NK-92 treated with Interleukin-12 subunit alpha and Interleukin-12 subunit beta, amount 100 ng/mL, for 24 hours (cell line): ENCODE measurements at places on chromosomes 13 and 19.

DNA sequence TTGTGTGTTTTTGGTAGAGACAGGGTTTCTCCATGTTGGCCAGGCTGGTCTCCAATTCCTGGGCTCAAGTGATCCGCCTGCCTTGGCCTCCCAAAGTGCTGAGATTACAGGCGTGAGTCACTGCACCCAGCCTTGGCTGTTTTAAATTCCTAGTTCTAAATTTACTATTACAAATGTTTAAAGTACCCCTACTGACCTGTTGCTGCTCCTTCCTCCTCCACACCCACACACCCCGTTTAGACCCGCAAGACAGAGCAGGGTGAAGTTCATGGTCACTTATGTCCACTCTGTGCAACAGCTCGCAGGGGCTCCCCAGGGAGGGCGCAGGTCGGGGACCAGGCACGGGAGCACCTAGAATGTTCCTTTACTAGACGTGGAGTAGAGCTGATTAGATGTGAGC is 28.7 kb downstream of the TMEM161A start:
- DNase-seq = no peak

DNA sequence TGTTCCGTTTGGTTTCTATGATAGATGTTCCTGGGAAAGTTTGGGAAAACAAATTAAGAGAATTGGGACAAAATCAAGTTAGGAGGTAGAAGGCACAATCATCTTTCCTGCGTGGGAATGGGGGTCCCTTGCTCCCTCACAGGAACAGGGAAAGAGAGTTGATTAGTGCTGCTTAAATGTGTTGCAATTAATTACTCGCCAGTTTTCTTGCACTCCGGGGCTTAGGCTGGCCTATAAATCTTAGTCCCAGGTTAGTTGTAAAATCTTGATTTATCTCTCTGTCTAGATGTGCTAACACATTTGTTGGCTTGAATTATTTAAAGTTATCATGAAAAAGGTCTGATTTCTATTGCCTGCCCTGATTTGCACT is 10.1 kb downstream of the B3GLCT start:
- DNase-seq = no peak

DNA sequence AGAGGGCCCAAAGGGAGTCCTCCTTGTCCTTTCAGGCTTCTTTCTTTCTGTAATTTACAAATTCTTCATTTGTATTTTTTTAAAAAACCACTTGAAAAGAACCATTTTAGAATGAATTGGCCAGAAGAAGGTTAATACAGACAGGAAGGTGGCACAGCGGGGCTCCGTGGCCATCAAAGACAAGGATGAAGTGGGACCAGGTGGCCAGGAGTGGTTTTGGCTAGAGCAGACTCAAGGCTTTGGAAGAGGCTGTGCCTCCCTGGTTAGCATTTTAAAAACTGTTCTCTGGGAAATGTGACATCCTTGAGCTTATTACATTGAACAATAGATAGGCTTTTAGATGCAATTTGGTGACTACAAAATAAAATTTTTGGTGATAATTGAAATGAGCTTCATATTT is 48.4 kb downstream of the ATP8A2 start:
- DNase-seq = no peak

DNA sequence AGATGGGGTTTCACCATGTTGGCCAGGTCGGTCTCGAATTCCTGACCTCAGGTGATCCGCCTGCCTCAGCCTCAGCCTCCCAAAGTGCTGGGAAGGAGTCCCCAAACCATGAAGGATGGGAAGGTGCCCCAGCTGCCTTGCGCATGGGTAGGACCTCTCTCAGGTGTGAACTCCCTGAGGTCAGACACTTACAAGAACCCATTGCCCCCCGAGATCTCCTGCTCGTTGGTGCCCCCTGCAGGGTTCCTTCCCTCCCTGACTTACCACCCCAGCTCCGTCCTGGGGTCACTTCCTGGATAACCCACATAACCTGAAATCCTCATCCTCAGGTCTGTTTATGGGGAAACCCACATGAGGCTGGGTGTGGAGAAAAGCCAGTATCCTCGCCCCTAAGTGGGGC is 41.7 kb downstream of the UNC13A start:
- DNase-seq = no peak

DNA sequence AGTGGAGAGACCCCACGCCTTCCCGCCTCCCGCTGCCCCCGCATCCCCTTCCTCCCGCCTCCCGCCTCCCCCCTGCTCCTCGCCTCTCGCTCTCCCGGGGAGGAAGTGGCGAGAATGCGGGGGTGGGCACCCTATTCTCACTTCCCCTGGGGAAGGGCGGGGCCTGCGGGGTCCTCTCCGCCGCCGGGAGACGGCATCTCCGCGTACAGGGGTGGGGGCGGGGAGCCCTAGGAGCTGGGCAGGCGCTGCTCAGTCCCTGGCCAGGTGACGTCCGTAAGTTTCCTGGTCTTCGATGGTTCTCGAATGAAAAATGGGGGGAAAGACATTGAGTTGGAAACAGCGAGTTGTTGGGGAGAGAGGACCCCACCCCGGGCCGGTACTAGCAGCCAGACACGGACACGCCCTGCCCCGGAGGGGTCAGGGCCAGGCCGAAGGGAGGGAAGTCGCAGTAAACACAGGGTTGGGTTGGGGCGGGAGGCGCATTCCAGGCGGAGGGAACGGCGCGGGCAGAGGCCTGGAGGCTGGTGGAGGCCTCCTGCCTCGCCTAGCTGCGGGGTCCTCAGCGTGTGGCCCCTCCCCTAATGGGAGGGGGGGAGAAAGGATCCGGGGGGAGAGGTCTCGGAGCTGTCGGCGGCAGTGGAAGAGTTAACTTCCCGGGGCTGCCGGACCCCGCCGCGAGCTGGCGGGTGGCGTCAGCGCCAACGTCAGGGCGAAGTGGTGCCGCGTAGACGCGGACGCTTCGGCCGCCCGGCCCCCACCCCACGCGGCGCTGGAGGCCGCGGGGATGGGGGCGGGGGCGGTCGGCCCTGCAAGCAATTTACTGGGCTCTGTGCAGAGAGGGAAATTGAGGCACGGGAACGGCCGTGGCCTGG is 10.4 kb upstream of the JUND start:
- DNase-seq = peak; percentile 84

DNA sequence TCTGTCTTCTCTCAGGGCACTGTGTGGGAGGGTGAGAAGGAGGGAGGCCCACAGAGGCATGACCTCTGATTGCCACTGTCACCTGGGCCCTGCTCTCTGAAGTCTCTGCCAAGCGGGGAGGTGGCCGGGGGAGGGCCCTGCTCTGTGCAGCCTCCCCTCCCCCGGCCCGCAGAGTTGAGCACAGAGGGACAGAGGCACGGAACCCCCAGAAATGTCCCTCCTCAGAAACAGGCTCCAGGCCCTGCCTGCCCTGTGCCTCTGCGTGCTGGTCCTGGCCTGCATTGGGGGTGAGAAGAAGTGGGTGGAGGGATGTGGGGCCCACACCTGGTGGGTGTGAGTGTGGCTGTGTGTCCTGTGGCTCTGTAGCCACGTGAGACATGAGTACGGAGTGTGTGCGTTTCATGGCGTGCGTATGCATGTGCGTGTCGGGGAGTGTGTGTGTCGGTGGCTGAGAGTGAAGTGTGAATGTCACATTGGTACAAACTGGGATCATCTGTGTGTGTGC is at the start of gene APOC4:
APOC4 (plus strand) TSS at position 171 of the 505 bp plus-strand sequence; CDS start at position 212, 41 bp downstream.
- no peak for DNase-seq

GRCh38 chr19:1668486-1669270 is 16.3 kb upstream of the TCF3 start:
- no peak for DNase-seq

GRCh38 chr19:35204799-35205732 is 23.5 kb downstream of the FAM187B start:
- DNase-seq = no peak

GRCh38 chr13:27572234-27572901 is 48.0 kb downstream of the LNX2 start:
- no peak for DNase-seq

DNA sequence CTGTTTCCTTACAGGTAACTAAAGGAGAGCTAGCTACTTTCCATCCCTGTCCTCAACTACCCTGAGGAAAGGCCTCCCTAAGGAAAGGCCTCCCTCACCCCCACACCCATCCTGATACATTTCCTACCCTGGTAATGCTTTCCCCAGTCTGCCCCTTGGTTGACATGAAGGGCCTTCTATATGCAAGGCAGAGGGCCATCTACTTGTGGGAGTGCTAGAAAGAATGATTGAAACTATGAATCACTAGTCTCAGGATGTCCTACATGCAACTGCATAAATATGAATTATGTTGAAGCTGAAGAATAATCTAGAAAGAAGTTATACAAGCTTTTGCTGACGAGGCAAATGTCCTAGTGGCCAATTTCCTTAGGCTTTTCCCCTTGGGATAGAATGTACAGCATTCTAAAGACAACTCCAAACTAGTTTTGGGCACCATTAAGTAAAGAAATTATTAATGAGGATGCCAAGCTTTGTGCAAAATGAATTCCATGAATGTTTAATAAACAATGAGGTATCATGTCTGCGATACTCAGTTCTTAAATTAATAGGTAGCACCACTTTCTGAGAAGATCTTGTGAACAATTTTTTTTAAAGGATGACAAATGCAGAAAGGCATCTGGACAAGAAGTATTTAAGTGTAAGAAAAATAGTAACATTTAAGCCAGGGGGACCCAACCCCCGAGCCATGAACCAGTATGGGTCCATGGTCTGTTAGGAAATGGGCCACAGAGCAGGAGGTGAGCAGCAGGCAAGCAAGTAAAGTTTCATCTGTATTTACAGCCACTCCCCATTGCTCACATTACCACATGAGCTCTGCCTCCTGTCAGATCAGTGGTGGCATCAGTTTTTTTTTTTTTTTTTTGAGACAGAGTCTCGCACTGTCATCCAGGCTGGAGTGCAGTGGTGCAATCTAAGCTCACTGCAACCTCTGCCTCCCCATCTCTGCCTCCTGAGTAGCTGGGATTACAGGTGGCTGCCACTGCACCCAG is 223.0 kb downstream of the LHFPL6 start:
- no peak for DNase-seq

GRCh38 chr13:81393721-81394120 is 1052.8 kb upstream of the SPRY2 start:
- no peak for DNase-seq

GRCh38 chr19:29662278-29662603 is 3.0 kb upstream of the PLEKHF1 start:
- no peak for DNase-seq

DNA sequence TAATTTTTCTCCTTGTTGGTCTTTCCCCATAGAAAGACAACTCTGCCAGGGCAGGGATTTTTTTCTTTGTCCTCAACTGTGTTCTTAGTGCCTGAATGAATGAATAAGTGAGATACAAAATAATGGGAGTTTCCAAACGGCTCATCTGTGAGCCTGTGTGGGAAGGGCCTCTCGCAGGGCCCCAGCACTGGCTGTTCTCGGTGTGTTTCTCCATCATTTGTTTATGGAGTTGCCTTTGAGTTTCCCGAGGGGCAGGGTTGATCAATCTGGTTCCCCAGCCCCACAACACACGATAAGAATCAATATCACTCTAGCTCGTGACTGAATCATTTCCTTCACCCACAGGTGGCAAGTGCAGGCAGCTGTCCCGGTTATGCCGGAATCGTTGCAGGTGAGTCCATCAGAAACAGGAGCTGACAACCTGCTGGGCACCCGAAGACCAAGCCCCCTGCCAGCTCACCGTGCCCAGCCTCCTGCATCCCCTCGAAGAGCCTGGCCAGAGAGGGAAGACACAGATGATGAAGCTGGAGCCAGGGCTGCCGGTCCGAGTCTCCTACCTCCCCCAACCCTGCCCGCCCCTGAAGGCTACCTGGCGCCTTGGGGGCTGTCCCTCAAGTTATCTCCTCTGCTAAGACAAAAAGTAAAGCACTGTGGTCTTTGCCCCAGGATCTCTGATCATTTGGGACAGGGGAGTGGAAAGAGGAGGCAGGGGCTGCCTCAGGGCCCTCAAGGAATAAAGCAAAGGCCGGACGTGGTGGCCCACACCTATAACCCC is 14.9 kb downstream of the FXYD5 start:
- DNase-seq = no peak

DNA sequence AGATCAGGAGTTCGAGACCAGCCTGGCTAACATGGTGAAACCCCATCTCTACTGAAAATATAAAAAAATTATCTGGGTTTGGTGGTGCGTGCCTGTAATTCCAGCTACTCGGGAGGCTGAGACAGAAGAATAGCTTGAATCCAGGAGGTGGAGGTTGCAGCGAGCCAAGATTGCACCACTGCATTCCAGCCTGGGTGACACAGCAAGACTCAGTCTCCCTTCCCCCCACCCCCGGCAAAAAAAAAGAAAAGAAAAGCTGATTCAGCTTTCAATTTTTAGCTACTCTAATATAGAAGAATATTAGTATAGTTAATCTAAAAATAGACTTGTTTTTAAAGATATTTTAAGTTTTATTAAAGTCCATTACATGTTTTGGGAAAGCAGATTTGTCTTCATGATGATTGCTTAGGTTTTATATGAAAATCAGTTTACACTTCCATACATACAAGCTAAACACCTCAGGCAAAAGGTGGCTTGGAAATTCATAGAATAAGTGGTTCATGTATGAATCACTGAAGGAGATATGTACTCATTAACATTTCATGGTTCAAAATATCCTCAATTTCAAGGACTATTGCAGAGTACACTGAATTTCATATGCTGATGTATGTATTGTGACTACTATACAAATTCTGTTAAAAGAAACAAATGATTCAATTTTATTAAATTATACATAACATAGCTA is 165.2 kb downstream of the TDRD3 start:
- DNase-seq = no peak

DNA sequence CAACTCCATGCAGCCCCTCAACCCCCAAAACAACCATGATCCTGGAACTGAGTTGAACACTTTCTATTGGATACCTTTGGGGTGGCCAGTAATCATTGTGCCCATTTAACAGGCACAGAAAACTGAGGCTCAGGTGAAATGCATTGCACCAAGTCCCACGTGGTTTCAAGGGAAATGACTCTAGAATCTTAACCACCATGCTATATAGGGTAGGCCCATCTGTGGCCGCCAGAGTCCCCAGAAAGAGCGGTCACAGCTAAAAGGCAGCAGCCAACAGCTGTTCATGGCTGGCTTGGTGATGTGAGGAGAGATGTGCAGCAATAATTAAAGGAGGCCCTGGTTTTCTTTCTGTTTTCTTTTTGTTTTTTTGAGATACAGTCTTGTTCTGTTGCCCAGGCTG is 2.6 kb downstream of the CNN1 start:
- no peak for DNase-seq

- no peak for DNase-seq
These were observed 11.8 kb downstream of the COL4A2 start for GRCh38 chr13:110318920-110319319.

DNA sequence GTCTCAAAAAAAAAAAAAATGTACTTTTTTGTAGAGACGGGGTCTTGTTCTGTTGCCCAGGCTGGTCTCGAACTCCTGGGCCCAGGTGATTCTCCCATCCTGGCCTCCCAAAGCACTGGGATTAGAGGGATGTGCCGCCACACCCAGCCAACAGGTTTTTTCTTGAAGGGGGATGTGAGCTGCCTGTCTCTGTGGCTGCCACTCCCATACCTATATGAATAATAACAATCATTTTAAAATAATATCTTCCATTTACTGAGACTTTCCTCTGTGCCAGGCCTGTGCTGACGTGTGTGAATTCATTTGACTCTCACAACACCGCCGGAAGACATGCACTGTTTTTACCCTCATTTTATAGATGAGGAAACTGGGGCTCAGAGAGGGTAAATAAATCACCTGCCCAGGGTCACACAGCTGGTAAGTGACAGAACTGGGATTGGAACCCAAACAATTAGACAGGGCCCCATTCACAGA is 7.2 kb upstream of the BCL3 start:
- DNase-seq = no peak
